ENCODE measurements at places on chromosomes 11 and 22. TPM values are rescaled to one million over a fixed set of nuclear protein-coding genes. Genes with fewer than 3 reads are reported as not detected.
A peak's percentile ranks its signal among the peaks of the same experiment; 100 is the strongest.

Gene PIM3
- 51.0 TPM for total RNA-seq

Gene ZC3H7B
- total RNA-seq, result 44.2 TPM

Gene PNPLA5
- total RNA-seq, result not detected

Gene P2RX6
- total RNA-seq, result 0.21 TPM

Gene CHST1
- 1.3 TPM for total RNA-seq

Gene ACTN3
- not detected for total RNA-seq

Gene CASP5
- not detected for total RNA-seq

DNA sequence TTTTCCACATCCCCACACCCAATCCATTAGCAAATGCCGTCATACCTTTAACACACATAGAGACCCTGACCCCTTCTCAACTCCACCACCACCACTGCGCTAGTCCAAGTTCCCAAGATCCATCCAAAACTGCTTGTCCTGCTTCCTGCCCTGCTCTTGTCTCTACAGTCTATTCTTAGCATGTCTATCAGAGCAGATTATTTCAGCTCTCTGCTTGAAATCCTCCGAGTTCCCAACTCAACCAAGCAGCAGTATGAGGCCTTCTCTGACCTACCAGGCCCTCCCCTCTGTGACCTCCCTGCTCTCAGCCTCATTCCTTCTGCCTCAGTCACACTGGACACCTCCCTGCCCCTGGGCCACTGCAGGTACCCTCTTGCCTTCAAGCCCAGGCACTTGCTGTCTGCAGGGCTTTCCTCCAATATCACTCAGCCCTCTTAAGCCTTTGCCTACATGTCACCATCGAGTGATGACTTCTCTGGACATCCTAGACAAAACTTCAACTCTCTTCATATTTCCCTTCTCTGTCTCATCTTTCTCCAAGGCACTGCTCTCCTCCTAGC is 134.6 kb downstream of the SPATA19 start:
- no peaks in the 10 kb centered on the region for H3K27me3 ChIP-seq
- H3K4me3 ChIP-seq, result no peak overlapping the region
- no peak for DNase-seq
- peaks cover 23% of the 10 kb centered on the region for H3K4me1 ChIP-seq
- H3K27ac ChIP-seq, result no peak overlapping the region

- no peaks in the 10 kb centered on the region for H3K4me1 ChIP-seq
- H3K27ac ChIP-seq, result no peak overlapping the region
- no peak for DNase-seq
Measured at GRCh38 chr22:48957987-48958321, 869.7 kb downstream of the BRD1 start.

GRCh38 chr22:28801845-28802594 is 1.7 kb upstream of the XBP1 start:
- no peak overlapping the region for H3K27ac ChIP-seq
- no peak for DNase-seq
- H3K27me3 ChIP-seq, result no peaks in the 10 kb centered on the region
- peak overlapping the region; percentile 99 for H3K4me3 ChIP-seq
- H3K36me3 ChIP-seq, result peaks cover 5% of the 10 kb centered on the region

DNA sequence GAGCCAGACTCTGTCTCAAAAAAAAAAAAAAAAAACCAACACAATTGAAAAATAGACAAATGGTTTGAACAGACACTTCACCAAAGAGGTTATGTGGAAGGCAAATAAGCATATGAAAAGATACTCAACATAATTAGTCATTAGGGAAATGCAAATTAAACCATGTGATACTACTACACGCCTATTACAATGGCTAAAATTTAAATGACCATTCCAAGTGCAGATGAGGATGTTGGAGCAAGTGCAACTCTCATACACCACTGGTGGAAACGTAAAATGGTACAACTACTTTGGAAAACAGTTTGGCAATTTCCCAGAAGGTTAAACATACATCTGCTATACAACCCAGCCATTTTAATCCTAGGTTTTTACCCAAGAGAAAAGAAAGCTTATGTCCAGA is 24.3 kb downstream of the EIF4ENIF1 start:
- no peaks in the 10 kb centered on the region for H3K4me1 ChIP-seq
- no peak overlapping the region for H3K4me3 ChIP-seq
- DNase-seq, result no peak
- no peaks in the 10 kb centered on the region for H3K27me3 ChIP-seq
- H3K27ac ChIP-seq, result no peak overlapping the region

- no peaks in the 10 kb centered on the region for H3K4me1 ChIP-seq
- H3K27ac ChIP-seq, result no peak overlapping the region
- no peak for DNase-seq
- H3K36me3 ChIP-seq, result no peaks in the 10 kb centered on the region
- no peak overlapping the region for H3K4me3 ChIP-seq
Measured at GRCh38 chr11:29809121-29809520, 207.7 kb downstream of the KCNA4 start.

DNA sequence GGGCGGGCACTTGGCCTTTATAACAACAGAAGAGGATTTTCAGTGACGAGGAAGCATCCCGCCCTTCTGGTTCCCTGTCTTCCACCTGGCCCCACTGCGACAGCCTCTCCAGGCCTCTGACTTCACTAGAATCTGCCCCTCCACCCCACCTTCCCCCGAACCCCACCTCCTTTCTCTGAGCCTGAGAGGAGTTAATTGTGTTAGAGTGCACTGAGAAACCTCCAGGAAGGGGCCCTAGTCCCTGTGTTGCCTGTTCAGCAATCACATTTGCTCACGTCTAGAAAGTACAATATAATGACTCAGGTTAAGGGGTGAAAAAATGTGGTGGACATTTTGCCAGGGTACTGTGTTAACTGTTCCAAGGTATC is 38.8 kb downstream of the PTPRJ start:
- H3K27me3 ChIP-seq, result no peaks in the 10 kb centered on the region
- H3K4me3 ChIP-seq, result no peak overlapping the region
- H3K27ac ChIP-seq, result no peak overlapping the region
- no peak for DNase-seq
- peaks cover 5% of the 10 kb centered on the region for H3K36me3 ChIP-seq

DNA sequence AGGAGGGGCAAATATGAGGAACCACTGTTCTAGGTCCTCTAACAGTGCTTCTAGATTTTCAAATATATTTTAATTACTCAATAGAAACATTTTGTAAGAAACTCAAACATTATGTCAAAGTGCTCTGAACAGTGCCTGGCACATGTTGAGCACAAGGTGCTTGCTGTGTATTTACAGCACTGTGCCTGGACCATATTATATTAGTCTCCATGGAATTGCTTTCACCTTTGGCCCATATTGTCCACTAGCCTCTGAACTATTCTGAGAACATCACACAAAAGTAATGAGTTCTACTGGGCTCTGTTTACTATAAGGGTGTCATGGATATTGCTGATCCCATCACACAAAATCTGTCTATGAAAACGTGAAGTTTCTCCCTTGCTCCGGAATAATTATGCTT is 76.7 kb downstream of the PPFIBP2 start:
- no peaks in the 10 kb centered on the region for H3K27me3 ChIP-seq
- peaks cover 11% of the 10 kb centered on the region for H3K36me3 ChIP-seq
- DNase-seq, result no peak

DNA sequence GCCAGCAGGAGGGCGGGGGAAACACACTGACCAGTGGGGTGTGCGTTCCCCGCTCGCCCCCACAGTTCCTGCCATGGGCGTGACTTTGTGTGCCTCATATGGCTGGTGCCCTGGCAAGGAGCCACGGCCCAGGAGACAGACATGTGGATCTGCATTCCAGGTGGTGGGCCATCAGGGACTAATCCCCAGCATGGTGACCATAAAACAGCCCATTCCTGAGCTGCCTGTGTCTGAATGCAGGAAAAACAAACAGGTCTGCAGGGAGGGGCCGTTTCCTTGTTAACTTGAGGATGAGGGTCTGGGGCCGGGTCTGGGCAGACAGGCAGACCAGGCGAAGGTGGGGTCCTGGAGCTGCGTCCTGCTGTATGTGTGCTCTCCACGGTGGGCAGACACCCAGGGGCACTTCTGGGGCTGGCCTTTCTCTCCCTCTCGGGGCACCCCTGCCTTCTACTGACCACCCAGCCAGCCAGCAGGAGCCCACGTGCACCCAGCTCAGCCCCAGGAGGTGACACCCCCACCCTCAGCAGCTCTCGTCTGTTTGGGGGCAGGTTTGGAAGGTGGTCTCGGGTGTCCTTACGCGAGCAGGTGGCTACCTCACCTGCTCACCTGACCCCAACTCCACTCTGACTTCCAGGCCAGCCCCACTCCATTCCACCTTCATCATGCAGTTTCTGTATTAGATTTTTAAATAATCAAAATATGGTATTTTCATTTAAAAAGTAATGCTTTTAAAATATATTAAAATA is 120.3 kb downstream of the KCNQ1OT1 start:
- no peaks in the 10 kb centered on the region for H3K36me3 ChIP-seq
- DNase-seq, result peak; percentile 29
- H3K4me1 ChIP-seq, result no peaks in the 10 kb centered on the region
- no peak overlapping the region for H3K27ac ChIP-seq

- H3K27me3 ChIP-seq, result no peaks in the 10 kb centered on the region
- no peaks in the 10 kb centered on the region for H3K4me1 ChIP-seq
- H3K36me3 ChIP-seq, result no peaks in the 10 kb centered on the region
- no peak for DNase-seq
- no peak overlapping the region for H3K4me3 ChIP-seq
Measured at GRCh38 chr22:19962909-19963806, 21.5 kb upstream of the TXNRD2 start.

DNA sequence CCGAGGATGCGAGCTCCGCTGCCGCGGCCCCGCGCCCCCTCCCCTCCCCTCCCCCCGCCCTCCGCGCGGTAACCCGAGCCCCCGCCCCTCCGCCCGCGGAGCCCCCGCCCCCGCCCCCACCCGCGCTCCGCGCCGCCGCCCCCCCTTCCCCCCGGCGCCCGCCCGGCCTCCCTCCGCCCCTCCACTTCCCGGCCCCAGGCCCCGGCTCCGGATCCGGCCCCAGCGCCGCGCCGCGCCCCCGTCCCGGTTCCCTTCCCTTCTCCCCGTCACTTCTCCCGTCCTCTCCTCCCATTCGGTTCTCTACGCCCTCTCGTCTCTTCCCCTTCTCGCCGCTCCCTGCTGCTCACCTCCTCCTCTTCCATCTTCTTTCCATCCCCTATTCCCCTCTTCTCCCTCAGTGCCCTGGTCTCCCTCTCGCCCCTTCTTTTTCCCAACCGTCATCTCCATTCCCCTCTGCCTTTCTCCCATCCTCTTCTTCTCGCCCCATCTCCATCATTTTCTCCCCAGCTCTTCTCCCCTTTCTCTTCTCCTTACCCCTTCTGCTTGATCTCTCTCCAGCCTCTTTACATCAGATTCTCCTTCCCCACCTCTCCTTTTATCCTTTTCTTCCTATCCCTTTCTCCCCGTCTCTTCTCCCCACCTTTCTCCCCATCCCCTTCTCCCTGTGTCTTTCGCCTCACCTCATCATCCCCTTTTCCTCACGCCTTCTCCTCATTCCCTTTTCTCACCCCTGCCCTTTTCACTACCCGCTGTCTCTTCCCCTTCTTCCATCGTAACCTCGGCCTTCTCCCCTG is at the start of gene DCHS1:
TSS of gene DCHS1 (minus strand) at position 20 of the 794 bp plus-strand sequence. CDS start 14,196 bp downstream, outside the sequence.
- peak; percentile 64 for DNase-seq
- H3K27me3 ChIP-seq, result no peaks in the 10 kb centered on the region
- H3K36me3 ChIP-seq, result no peaks in the 10 kb centered on the region
- peak within 1 kb of the TSS; percentile 37 for H3K4me3 ChIP-seq
- H3K27ac ChIP-seq, result peak within 1 kb of the TSS; percentile 87
- peaks cover 5% of the 10 kb centered on the region for H3K4me1 ChIP-seq

DNA sequence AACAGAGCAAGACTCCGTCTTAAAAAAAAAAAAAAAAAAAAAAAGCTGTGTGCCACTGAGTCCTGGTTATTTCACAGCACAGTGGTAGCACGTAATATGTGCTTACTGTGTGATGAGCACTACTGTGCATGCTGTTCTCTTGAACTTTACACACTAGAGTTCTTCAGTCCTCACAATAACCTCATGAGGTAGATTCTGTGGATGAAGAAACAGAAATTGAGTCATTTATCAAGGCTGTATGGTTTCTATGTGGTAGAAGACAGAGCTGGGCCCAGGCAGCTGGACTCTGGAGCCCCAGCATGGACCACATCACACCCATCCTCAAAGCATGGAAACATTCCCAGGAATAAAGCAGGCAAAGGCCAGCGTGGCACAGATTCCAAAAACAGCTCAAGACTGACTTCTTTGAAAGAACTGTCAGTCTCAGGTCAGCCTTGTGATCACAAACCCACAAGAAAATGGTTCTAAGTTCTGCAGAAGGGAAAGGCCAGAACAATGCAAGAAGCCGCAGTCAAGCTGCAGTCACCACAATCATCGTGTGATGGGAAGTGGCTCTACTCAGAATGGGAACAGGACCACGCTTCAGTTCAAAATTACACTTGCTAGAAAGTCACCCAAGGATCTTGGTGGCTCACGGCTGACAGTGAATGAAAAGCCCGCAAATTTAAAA is 49.5 kb downstream of the MICAL3 start:
- no peak for DNase-seq
- H3K27me3 ChIP-seq, result no peaks in the 10 kb centered on the region
- H3K27ac ChIP-seq, result no peak overlapping the region
- no peak overlapping the region for H3K4me3 ChIP-seq
- H3K36me3 ChIP-seq, result no peaks in the 10 kb centered on the region

- no peak overlapping the region for H3K4me3 ChIP-seq
- H3K27me3 ChIP-seq, result no peaks in the 10 kb centered on the region
- DNase-seq, result no peak
- peaks cover 23% of the 10 kb centered on the region for H3K36me3 ChIP-seq
Measured at GRCh38 chr11:126347751-126348668, 7.5 kb upstream of the ST3GAL4 start.

DNA sequence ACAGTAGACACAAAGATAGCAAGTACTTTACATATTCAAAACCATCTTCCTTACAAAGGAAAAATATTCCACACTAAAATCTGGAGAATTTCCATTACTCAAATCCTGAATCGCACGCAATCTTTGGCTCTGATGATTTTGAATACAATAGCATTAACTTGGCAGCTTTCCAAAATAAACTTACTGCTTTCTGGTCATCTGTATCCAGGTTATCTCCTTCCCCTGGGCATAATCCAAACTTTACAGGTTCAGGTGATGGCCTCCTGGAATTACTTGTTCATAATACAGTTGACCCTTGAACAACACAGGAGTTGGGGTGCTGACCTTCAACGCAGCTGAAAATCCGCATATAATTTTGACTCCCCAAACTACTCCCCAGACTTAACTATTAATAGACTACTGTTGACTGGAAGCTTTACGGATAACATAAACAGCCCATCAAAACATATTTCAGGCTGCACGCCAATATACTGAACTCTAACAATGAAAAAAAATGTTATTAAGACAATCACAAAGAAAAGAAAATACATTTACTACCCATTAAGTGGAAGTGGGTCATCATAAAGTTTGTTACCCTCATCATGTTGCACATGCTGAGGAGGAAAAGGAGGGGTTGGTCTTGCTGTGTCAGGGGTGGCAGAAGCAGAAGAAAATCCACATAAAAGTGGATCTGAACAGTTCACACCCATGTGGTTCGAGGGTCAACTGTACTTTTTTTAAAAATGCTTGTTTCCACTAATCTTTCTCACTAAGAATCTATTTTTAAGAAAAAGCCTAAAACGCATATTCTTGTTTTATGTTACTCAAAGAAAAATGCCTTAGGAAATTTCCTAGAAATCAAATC is 6.5 kb downstream of the MTMR2 start:
- peak overlapping the region; percentile 39 for H3K27ac ChIP-seq
- no peaks in the 10 kb centered on the region for H3K27me3 ChIP-seq
- no peak overlapping the region for H3K4me3 ChIP-seq
- no peaks in the 10 kb centered on the region for H3K36me3 ChIP-seq
- DNase-seq, result no peak
- H3K4me1 ChIP-seq, result peaks cover 7% of the 10 kb centered on the region

- no peak for DNase-seq
- H3K4me3 ChIP-seq, result peak overlapping the region; percentile 85
- no peaks in the 10 kb centered on the region for H3K27me3 ChIP-seq
- H3K4me1 ChIP-seq, result peaks cover 37% of the 10 kb centered on the region
- H3K36me3 ChIP-seq, result peaks cover 8% of the 10 kb centered on the region
- H3K27ac ChIP-seq, result peak overlapping the region; percentile 94
Measured at GRCh38 chr22:31080164-31080847, 812 bp upstream of the SMTN start.

Data from heart left ventricle (tissue), 16 donors.